ENCODE measurements at places on chromosomes 16 and 17.

DNA sequence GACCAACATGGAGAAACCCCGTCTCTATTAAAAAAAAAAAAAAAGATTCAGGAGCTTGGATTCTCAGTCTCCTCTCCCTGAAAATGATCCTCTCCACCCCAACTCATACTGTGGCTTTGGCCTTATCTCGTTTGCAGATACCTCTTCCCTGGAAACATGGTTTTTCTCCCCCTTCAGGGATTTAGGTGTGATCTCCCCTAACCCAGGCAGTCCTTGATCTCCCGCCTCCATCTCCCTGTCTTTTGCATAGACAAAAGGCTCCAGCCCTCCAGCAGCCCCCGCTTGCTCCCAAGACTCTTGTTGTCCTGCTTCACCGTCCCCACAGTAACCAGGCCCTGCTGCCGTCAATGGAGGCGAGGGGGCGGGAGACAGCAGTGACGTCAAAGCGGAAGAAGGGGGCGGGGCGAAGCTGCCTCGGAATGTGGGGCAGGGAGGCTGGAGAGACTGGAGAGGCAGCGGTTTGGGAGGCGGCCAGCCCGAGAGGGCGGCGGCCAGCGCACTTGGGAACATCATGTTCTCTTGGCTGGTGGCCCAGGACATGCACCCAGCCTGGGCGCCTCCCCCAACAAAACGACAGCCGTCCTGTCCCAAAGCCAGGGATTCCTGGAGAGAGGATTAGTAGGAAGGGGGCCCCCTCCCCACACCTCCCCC, 1.9 kb upstream of the PER1 start:
- DNase-seq: peak; percentile 64

DNA sequence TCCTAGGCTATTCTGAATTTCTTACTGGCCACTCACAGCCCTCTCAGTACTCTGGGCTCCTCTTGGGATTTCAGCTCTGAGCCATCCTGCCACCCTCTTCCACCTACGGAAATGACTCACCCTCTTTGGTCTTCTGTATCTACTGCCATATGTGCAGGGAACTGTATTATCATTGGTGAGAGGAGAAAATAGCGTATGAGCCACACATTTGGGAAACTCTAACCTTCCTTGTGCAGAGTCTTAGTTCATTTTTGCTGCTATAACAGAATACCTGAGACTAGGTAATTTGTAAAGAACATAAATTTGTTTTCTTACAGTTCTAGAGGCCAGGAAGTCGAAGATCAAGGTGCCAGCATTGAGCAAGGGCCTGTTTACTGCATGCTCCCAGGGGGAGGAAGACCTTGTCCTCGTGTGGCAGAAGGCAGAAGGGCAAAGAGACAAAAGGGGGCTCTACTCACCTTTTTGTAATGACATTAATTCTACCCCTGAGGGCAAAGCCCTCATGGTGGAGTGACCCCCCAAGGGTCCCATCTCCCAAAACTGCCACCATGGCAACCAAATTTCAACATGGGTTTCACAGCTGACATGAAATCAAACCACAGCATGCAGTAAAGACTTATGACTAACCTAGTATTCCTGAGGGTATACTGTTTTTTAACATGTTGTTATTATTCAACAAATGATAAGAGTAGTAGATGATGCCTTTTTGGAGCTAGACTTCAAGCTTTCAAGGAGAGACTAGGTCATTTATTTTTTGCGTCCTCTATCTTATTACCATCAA, 191.8 kb downstream of the PRKCA start:
- DNase-seq: no peak

- no peak for DNase-seq
These were observed 8.2 kb upstream of the C16orf74 start for GRCh38 chr16:85759136-85759535.

GRCh38 chr17:83149761-83150251, 70.4 kb downstream of the METRNL start:
- no peak for DNase-seq

DNA sequence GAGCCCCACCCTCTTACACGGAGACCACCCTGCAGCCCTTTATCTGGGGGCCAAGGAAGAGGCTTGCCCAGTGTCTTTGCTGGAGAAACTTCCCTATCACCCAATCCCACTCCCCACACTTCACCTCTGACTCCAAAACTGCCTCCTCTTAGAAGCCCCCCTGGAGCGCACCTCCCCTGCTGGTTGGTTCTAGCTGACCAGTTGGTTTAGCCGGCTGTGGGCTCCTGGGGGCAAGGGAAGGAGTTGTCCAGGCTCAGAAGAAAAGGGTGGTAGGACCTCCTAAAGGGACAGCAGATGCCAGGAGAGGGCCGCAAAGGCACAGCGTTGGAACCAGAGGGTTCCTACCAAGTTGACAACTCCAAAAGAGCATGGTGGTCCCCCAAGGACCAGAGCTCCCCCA, 2.0 kb downstream of the BCAR1 start:
- DNase-seq: no peak

- DNase-seq: no peak
These were observed 18.4 kb upstream of the PRKCA start for GRCh38 chr17:66283971-66284370.

- peak; percentile 0 for DNase-seq
These were observed 415 bp downstream of the ABCA5 start for GRCh38 chr17:69326377-69327059.

GRCh38 chr16:60123392-60124023, 1389.4 kb upstream of the GOT2 start:
- no peak for DNase-seq

- DNase-seq: peak; percentile 59
These were observed at the start of gene CYBA for GRCh38 chr16:88650749-88651275. TSS of gene CYBA (minus strand) at chr16:88651053. CDS start at chr16:88651013, 40 bp downstream.

- DNase-seq: no peak
These were observed 172.0 kb upstream of the RPL38 start for GRCh38 chr17:74031316-74032090.
